ENCODE measurements at places on chromosomes 5 and 9.

DNA sequence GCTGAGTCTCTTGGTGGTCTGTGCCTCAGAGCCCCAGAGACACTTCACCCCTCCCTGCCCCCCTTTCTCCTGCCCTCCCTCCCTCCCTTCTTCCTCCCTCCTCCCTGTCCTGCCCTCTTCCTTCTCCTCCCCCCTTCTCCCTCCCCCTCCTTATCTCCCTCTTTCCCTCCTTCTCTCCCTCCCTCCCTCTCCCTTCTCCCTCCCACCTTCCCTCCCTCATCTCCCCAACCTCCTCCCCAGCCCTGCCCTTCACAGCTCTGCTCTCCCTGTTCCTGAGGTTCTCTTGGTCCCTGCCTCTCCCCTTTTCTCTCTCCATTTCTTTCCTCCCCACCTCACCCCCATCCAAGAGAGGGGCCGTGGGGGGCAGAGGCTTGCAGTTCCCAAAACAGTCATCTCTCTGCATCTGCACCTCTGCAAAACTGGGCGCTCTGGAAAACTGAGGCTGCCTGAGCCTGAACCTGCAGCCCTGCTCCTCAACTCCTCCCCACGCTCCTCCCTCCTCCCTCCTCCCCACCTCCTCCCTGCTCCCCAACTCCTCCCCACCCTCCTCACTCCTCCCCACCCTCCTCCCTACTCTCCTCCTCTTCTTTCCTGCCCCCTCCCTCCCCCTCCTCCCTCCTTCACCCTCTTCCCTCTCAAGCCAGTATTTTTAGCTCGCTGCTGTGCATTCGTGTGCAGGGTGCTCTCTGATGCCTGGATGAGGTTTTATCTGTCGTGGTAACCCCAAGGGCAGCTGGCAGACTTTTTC is 219.1 kb downstream of the C9orf50 start:
- no peak for DNase-seq

- DNase-seq, result no peak
Measured at GRCh38 chr9:132983491-132984201, 5.2 kb downstream of the GFI1B start.

GRCh38 chr5:55969956-55970355 is 24.8 kb downstream of the IL6ST start:
- peak; percentile 46 for DNase-seq

DNA sequence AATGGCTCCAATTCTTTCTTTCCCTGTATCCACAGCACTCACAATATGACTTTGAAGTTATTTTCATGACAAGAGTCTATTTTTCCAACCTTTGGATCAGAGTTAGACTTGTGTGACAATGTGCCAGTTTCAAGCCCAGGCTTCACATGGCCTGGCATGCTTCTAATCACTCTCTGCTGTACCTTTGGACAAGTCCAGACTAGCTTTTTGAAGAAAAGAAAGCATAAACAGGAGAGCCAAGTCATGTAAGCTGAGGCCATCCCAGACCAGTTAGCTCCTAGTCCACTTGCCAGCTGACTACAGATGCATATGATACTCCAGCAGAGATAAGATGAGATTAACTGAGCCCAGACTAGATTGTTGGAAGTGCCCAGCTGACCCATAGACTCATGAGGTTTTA is 513.6 kb upstream of the C9orf72 start:
- no peak for DNase-seq

Data from GM03348 (cell line).